NCI-H510A treated with DMSO at 0.1 percent for 48 hours (cell line): ENCODE measurements at places on chromosomes 1 and 21.

- DNase-seq, result no peak
These were observed 47.6 kb downstream of the LACTBL1 start for GRCh38 chr1:22925111-22925510.

DNA sequence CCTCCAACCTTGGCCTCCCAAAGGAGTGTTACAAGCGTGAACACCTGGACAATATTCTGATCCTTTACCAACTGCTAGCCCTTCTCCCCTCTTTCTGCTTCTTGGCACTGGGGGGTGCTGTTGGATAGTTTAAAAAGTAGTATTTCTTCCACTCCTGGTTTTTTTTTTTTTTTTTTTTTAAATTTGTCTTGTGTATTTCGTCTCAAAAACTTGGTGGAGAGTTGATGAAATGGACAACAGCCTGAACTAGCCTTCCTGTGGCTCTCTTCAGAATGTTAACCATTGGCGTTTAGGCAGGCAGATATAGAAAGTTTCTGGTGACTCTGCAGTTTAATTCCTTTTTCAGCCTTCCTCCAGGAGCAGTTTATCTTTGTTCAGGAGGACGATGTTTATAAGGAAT lies 69.7 kb upstream of the USP24 start:
- DNase-seq, result peak; percentile 59

DNA sequence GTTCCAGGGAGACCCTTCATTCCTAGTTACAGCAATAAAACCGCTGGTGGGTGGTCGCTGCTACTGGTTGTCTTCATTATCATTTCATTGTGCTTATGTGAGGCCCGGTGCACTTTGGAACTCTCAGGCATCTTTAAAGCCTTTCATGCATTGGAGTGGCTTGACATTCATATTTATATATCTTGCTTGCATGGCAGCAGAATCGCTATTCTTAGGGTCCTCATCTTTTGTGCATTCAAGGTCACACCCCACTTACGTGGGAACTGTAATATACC lies 110.1 kb downstream of the ZBTB18 start:
- DNase-seq, result no peak

- no peak for DNase-seq
These were observed 74.2 kb downstream of the CD34 start for GRCh38 chr1:207836591-207837347.

DNA sequence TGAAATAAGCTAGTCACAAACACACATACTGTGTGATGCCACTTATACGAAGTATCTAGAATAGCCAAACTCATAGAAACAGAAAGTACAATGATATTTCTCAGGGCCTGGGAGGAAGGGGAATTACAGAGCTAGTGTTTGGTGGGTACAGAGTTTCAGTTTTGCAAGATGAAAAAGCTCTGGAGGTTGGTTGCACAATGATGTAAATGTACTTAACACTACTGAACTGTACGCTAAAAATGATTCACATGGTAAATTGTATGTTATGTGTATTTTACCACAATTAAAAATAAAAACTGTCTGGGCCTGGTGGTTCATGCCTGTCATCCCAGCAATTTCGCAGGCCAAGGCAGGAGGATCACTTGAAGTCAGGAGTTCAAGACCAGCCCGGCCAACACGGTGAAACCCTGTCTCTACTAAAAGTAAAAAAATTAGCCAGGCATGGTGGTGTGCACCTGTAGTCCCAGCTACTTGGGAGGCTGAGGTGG lies 15.3 kb upstream of the FHAD1 start:
- no peak for DNase-seq

DNA sequence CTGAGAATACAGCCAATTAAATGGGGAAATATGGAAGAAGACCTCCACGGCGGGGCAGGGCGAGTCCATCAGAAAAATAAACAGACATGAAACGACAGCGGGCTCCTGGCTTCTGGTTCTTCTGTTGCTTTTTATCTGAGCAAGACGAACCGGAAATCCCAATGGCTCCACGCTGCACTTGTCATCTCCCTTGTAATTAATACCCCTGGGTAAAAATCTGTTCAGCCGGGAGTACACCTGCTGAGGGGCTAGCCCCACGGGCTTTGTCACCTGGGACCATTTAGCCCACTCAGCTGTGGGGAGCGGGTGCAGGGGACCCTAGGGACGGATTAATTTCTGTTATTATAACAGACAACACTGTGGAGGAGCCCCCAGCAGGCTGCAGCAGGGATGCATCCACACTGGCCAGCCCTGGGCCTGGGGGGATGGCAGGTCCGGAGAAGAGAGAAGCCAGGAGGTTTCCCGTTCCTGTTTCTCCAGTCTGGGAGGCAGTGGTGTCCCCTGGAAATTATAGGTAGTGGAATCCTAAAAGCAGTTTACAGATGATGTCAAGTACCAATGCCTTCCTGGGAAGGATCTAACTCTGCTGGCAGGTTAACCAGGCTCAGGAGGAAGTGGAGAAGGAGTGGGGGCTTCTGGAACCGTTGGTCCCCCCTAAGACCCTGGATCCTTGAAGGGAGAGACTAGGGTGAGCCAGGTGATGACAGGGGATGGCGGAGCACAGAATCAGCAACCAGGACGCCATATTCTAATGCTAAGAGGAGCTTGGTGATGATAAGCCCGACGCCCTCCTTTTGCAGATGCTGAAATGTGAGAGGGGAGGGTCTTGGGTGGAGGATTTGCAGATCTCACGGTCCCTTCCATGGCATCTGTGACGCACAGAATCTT lies 566.1 kb downstream of the PTPRU start:
- peak; percentile 36 for DNase-seq

DNA sequence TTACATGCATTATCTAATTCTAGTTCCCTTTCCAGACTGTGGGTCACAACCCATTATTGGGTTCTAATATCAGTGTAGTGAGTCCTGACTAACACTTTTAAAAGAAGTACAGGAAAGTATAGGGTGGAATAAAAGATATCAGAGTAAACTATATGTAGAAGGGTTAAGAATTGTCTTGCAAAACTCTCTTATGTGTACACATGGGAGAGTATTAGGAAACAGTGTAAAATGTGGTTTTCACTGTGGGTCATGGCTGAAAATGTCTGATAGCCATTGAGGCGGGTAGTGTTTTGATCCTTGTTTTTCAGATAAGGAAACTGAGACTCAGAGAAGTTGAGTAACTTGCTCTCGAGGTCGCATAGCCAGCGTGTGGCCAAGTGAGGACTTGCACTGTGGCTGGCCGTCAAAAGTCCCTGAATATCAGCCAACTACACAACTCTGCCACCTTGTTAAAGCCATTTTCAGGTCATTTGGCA lies 18.5 kb upstream of the MTARC1 start:
- DNase-seq, result no peak

GRCh38 chr1:30273456-30273855 lies 449.9 kb downstream of the MATN1 start:
- no peak for DNase-seq

DNA sequence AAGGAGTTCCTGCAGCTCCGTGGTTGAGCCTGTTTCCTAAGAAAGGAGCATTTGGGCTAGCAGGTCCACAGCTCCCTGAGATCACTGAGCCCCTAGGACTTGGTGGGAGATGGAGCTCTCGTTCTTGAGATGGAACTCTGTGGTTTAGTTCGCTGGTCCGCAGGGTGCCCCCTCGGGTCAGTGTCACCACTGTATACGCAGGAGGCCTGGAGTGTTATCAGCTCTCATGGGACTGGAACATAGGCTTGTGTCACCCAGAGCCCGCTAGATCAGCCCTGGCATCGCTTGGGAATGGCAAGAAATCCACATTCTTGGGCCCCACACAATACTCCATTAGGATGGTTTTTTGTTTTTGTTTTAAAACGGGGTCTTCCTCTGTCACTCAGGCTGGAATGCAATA lies 3.6 kb downstream of the SNAP47 start:
- DNase-seq, result no peak

- DNase-seq, result no peak
These were observed 17.6 kb downstream of the RIT1 start for GRCh38 chr1:155893389-155894142.

DNA sequence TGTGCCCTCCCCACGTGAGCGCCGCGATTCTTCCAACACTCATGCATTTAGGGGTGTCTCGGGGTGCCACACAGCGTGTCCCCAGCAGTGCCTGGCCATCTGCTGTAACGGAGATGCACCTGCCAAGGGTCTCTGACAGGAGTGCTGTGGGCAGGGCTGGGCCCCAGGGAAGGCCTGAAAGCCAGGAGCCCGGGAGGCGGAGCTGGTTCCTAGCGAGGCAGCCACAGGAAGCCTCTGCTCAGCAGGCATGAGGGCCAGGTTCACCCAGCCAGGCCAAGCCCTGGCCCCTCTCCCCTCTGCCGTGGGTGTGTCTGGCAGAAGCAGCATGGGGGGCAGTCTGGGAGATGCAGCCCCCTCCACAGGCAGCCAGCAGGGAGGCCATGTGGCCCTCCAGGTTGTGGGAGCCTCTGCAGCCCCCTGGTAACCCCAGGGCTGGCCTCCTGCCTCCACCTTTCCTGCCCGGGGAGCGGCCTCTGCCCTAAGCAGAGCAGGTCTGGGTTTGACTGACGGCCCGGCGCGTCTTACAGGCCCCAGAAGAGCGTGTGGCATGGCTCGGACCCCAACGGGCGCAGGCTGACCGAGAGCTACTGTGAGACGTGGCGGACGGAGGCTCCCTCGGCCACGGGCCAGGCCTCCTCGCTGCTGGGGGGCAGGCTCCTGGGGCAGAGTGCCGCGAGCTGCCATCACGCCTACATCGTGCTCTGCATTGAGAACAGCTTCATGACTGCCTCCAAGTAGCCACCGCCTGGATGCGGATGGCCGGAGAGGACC lies 30.4 kb downstream of the SLC19A1 start:
- no peak for DNase-seq

DNA sequence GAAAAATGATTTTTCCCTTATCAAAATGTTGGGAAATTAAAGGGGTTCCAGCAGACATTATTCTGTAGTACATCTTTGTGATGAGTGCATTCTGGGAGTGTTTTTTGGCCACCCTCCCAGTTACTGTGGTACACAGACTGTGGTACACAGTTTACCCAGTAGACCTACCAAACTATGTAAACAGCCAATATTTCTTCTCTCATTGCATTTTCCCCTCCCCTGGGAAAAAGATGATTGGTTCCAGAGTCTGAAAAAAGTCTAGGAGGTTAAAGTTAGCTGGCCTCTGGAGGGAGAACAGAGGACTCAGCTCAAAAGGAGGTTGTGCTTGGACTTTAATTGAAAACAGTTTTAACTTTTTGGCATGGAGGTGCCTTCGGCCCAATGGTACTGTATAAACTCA lies 42.5 kb downstream of the PGM1 start:
- DNase-seq, result no peak

GRCh38 chr21:44295163-44295573 lies 4.7 kb upstream of the PFKL start:
- DNase-seq, result no peak

- DNase-seq, result no peak
These were observed 89.6 kb downstream of the CCDC185 start for GRCh38 chr1:223482766-223483165.

DNA sequence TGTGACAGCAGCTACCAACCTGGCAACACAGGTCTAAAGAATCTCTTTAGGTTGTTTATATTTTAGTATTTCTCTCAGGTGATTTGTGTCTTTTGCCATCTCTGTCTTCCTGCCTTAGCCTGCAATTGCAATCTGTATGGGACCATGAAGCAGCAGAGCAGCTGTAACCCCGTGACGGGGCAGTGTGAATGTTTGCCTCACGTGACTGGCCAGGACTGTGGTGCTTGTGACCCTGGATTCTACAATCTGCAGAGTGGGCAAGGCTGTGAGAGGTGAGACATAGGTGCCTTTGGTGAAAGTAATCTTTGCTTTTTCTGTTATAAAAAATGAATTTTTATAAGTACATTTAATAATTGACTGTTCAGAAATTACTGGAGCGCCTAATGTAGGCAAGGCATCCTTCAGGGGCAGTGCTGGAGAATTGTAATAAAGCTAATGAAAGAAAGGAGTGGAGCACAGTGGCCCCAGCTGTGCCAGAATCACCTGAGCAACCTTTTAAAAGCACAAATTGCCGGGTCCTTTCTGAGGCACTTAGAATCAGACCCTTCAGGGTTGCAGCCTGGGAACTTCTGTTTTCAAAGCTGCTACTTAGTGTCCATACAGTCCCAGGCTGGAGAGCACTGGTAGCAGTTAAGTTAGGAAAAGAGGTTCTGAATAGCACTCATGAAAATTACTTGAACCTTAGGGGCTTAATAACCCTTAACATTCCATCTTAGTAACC lies 60.6 kb upstream of the LAMC2 start:
- DNase-seq, result no peak

- no peak for DNase-seq
These were observed 22.7 kb downstream of the PTGS2 start for GRCh38 chr1:186657481-186657880.

GRCh38 chr1:161177112-161177935 lies at the start of gene B4GALT3:
Gene B4GALT3, minus strand, starts transcription at chr1:161177507. Its CDS starts 1,447 bp downstream, at chr1:161176060.
- peak; percentile 92 for DNase-seq

GRCh38 chr1:235067396-235068157 lies 61.1 kb downstream of the TOMM20 start:
- DNase-seq, result peak; percentile 89

GRCh38 chr1:161738627-161739287 lies 10.8 kb upstream of the DUSP12 start:
- no peak for DNase-seq

DNA sequence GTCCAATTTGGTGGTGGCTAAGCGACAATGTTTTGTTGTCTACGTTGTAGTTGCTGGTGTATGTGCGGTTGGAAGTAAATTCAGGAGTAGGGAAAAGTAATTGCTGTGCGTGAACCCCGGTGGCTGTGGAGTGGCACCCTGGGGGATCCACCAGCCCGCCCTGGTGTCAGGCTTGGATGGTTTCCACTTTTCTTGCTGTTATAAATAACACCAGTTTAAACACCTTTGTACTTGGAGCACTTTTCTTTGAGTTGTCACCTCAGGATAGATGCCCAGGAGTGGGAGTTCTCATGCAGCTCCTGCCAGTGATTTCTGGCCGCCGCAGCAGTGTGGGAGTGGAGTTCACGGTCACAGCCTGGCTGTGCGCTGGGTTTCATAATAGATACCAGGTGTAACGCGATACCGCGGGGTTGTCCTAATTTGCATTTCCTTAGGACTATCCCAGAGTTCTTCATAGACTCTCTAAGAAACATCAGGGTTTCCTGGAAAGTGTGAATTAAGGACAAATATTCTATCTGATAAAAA lies 12.8 kb upstream of the TMEM200B start:
- no peak for DNase-seq

DNA sequence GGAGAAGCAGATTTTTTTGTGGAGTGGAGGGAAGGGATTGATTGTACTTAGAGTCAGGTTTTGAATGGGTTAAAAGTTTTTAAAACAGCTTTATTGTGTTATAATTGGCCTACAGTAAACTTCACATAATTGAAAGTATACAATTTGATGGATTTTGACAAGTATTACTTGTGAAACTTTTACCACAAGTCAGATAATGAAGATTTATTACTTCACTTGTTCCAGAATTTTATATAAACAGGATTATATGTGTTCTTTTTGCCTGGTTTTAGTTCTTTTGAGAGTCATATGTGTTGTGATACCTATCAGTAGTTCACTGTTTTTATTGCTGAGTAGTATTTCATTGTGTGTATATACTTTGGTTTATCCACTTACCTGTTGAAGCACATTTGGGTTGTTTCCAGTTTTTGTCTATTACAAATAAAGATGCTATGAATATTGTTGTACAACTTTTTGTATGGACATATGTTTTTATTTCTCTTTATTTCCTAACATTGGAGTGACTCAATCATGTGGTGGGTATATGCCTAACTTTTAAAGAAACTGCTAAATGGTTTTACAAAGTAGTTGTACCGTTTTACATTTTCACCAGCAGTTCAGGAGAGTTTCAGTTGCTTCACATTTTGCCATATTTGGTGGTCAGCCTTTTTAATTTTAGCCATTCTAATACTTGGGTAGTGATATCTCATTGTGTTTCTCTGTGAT lies 71.0 kb downstream of the DYRK1A start:
- DNase-seq, result no peak
